Stimulated activated CD4-positive, alpha-beta T cell treated with anti-CD3 and anti-CD28 coated beads, Interleukin-4, amount 100 ng/mL, for 1 hour (primary cell): ENCODE measurements at places on chromosomes 5 and 9.

GRCh38 chr9:127492616-127493015, 41.3 kb downstream of the LRSAM1 start:
- DNase-seq, result no peak

DNA sequence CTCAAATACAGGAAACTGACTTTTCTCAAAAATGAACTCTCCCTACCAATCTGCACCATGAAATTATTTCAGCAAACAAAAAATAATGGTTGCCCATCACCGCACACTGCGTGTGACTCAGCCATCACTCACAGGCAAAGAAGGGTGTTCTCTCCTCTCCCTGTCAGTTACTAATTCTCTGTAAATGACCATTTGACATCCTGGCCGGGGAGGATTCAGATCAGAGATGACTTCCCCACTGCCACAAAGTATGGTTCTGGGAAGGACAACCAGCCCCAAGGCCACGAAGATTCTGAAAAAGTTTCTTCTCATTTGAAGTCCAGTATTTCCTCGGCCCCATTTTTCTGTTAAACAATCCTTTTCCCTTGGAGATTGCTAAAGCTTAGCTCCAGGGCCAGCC, 199.4 kb downstream of the AUH start:
- DNase-seq, result no peak

DNA sequence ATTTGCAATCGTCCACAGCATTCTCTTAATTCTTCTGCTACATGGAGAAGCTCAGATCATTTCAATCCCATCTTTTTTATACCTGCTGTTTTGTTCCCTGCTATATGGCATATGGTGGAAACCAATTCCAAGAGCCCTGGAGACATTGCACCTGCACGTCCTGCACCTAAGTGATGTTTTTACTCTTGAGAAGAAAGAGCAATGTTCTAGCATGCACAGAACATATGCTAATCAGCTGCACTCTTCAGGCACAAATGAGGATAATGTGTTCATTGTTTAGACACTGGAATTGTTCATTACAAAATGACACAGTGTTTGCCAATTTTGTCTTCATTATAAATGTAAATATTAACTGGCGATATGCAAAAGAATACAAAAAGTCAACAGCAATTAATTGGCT, 935.8 kb downstream of the TLE4 start:
- no peak for DNase-seq

GRCh38 chr9:97985058-97985861, 2.1 kb downstream of the ANP32B start:
- peak; percentile 47 for DNase-seq

DNA sequence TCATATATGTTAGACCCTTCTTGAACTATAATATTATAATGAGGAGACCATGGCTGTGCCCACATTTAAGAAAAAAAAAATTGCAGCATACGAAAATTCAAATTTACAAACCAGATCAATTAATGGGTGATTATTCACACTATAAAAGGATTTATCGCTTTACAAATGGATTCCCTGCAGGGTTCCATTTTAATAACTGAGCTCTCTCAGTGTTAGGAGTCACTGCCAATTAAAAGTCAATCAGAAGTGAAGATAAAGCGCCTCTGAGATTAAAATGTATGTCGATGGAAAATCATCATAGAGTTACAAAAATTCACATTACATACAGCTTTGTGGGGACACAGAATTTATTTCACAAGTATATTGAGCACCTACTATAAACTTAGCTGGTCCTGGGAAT, 66.6 kb upstream of the SMARCA2 start:
- no peak for DNase-seq

DNA sequence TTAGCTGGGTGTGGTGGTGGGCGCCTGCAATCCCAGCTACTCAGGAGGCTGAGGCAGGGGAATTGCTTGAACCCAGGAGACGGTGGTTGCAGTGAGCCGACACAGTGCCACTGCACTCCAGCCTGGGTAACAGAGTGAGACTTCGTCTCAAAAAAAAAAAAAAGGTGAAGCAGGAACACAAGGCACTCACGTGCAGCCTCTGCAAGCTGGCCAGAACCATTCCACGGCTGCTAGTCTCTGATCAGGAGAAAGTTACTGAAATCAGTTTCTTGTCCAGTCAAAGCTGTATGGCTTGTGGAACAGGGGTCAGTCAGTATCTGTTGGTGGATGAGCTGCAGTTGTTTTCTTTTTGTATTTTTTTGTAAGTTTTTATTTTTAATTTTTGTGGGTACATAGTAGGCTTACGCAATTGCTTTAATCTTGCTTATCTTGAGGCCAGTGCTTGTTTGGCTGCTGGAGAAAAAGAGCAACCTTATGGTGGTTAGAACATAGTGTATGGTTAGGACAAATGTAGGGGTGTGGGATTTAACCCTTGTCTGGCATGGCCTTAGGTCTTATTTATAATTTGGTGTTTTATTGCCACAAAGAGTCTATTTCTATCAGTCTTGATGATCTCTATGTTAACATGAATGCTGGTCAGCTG, 32.7 kb upstream of the GTF2H2C start:
- DNase-seq, result no peak

GRCh38 chr9:115551396-115551795, 433.4 kb upstream of the TNC start:
- DNase-seq, result no peak
